ENCODE measurements at places on chromosomes 5 and 9.
A peak's percentile ranks its signal among the peaks of the same experiment; 100 is the strongest.

- no peak overlapping the region for H3K27ac ChIP-seq
- no peaks in the 10 kb centered on the region for H3K4me1 ChIP-seq
- no peak for DNase-seq
- H3K27me3 ChIP-seq, result peaks cover 2% of the 10 kb centered on the region
Measured at GRCh38 chr5:112570708-112571444, 151.8 kb upstream of the EPB41L4A start.

DNA sequence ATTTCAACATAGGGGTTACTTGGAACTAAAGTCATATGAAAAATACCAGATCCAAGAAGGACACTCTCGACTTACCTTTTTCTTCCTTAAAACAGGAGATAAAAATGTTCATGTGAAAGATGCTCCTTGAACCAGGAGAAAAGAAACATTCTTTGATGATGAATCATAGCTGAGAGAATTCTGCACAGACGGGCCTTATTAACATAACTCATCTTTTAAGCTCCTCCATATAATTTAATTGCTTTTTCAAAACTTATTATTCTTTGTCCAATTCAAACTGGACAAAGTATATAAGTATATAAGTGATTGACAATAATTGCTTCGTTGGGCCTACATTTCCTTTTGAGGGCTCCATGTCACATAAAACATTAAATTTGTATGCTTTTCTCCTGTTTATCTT is 945.2 kb upstream of the C9orf72 start:
- no peak overlapping the region for H3K4me3 ChIP-seq
- H3K27me3 ChIP-seq, result no peaks in the 10 kb centered on the region
- no peak for DNase-seq
- no peaks in the 10 kb centered on the region for H3K36me3 ChIP-seq
- H3K27ac ChIP-seq, result no peak overlapping the region
- no peaks in the 10 kb centered on the region for H3K4me1 ChIP-seq

DNA sequence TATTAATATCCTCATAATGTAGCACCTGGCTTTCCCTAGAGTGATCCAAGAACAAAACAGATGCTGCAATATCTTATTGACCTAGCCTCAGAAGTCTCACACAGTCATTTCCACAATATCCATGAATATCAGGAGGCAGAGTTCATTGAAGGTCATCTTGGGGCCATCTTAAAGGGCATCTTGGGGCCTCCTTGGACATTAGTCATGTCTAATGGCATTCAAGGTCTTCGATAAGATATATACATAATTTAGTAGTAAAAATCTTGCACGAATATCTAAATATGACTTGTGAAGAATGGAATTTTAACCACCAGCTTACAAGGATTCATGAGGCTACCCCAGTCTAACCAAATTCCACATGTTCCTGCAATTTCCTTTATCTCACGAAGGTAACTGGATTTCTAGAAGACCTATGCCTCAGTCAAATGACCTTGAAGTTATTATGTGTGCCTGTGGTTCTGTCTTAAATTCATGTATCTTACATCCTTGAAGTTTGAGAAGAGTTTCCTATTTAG is 163.6 kb upstream of the SPEF2 start:
- no peaks in the 10 kb centered on the region for H3K36me3 ChIP-seq
- no peak overlapping the region for H3K4me3 ChIP-seq
- no peak for DNase-seq
- H3K27ac ChIP-seq, result no peak overlapping the region
- no peaks in the 10 kb centered on the region for H3K4me1 ChIP-seq
- H3K27me3 ChIP-seq, result no peaks in the 10 kb centered on the region

DNA sequence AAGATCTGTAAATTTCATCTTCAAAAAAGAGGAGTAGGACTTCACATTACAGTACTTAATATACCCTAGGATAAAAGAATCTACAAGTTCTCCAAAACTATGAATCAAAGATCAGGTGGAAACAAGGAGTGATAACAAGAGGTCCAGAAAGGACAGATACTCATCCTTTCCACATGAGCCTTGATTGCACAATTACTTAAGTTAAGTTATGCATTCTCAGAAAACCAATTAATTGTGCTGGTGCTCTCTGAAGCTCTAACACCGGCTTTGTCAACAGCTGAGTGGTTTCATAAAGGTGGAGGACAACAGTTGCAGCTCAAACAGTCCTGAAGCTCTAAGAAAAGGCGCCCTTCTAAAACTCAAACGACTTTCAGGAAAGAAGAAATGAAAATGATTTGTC is 251.9 kb downstream of the BNC2 start:
- no peaks in the 10 kb centered on the region for H3K36me3 ChIP-seq
- H3K4me1 ChIP-seq, result peaks cover 26% of the 10 kb centered on the region
- H3K4me3 ChIP-seq, result no peak overlapping the region
- DNase-seq, result no peak
- H3K27me3 ChIP-seq, result no peaks in the 10 kb centered on the region

DNA sequence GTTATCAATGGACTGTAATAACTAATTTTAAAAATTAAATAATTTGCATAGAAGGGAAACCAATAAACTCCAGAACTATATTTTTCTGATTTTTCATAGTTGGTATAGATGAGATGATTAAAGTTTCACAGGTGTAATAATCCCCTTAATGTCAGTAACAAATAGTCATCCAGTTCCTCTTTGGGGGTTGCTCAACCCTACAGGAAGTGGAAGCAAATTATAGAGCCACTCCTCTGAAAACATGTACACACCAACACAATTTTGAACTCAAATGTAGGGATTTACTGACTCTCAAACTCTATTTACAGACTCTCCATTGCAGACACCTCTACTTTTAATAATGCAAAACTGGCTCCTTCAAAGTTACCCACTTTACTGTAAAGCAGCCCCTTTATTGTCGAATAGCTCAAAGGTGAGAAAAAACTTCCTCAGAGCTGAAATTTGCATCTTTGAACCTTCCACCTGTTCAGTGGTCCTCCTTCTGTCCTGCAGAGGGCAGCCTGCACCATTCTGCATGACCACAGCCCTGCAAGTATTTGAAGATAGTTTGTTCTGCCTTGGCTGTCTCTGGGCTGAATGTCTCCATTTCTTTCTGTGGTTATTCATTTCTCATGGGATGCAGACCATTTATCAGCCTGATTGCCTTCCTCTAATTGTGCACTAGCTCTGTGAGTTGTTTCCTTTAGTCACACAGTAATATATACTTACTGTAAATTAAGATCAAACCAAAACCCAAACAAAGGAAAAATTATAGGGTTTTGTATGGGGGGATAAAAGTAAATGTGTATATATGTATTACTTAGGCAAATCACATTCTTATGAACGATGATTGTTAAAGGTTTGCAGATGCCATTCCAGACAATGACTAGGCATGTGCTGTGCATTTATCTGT is 383.2 kb upstream of the SGCD start:
- H3K27ac ChIP-seq, result no peak overlapping the region
- no peaks in the 10 kb centered on the region for H3K27me3 ChIP-seq
- H3K36me3 ChIP-seq, result no peaks in the 10 kb centered on the region
- H3K4me1 ChIP-seq, result no peaks in the 10 kb centered on the region
- no peak overlapping the region for H3K4me3 ChIP-seq

- peaks cover 46% of the 10 kb centered on the region for H3K27me3 ChIP-seq
- H3K4me1 ChIP-seq, result peaks cover 3% of the 10 kb centered on the region
- peak within 1 kb of the TSS; percentile 78 for H3K4me3 ChIP-seq
- H3K36me3 ChIP-seq, result no peaks in the 10 kb centered on the region
Measured at GRCh38 chr9:6645355-6646292, at the start of gene GLDC. GLDC (minus strand) TSS chr9:6645729; CDS start chr9:6645499, 230 bp downstream.

DNA sequence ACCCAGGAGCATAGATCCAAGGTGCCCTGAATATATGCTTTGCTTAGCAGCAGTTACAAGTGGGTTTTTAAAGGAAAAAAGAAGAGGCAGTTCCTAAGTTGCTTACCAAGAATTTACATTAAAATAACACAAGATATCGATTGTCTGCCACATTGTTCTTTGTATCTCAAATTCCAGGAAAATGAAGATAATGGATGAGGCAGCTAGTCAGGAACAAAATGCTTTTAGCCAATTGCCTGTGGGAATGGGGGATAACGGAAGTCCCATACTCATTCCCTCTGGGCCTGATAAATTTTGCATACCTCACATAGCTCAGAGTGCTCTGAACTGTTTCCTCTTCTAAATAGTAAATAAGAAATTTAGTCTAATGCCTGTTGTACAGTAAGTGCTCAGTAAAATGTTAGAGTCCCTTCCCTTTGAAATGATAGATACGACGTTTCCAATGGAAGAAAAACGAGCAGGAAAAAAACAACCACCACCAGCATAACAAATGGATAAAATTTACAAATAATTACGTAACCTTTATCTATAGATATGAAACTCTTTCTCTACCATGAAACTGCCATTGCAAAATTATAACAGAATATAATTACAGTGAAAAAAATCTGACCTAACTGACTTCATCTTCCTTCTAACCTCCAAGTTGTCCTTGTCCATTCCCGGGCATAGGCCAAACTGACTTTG is 35.5 kb upstream of the TENT2 start:
- H3K27ac ChIP-seq, result no peak overlapping the region
- H3K4me3 ChIP-seq, result no peak overlapping the region
- no peaks in the 10 kb centered on the region for H3K27me3 ChIP-seq

DNA sequence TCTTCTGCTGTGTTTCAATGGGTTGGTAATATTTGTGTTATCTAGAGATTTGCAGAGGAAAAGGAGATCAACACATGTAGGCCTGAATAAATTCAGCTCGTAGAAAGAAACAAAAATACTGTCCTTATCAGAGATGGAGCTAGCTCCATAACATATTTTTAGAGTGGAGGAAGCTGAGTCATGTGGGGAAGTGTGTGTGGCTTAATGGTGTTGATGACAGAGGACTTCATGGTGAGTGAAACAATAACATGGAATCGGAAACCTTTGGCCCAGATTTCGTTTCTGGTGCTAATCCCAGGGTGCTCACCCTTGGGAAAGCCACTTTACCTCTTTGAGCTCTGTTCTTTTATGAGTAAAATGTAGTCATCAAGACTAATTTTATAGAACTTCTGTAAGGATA is 825.0 kb downstream of the TLR4 start:
- peaks cover 40% of the 10 kb centered on the region for H3K4me1 ChIP-seq
- no peaks in the 10 kb centered on the region for H3K27me3 ChIP-seq
- peak; percentile 98 for DNase-seq
- H3K4me3 ChIP-seq, result no peak overlapping the region
- H3K27ac ChIP-seq, result peak overlapping the region; percentile 95
- no peaks in the 10 kb centered on the region for H3K36me3 ChIP-seq
